NCI-H1092 (cell line): ENCODE measurements at places on chromosomes 7 and 10.

DNA sequence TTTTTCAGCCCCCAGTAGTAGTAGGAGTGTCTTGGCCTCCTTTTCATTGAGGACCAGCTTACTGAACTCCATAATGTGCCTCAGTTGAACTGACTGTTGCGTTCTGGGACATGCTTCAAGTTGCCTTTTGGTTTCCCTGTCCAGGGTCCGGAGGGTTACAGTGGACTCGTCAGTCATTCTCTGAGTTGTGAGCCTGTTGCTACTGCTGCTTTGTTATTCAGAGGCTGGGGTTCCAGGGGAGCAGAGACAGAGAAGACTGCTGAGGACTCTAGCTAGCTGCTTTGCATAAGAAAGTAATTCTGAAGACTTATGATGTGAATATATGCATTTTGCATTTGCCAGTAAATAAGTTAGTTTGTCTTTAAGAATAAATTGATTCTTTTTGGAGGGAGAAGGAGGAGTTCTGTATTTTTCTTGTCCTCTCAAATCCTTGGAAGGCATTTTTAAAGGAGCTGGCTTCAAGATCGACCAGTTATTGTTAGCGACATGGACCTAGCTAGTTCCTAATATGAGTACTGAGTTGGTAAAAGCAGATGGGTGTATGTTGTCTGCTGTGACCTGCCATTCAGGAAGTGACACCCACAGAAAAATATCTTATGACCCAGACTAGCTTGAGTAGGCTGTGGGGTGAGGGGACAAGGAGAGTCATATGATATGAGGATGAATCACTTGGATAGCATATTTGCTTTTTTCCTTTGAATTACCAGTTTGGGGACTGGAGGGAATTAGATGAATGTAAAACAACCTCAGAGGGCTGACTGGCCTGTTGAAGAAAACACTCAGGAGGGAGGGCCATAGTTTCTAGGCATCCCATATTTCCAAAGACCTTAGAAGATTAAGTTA lies 8.3 kb downstream of the PI4K2A start:
- no peak for DNase-seq

- DNase-seq: no peak
Observed at GRCh38 chr10:77622889-77623291, 14.7 kb downstream of the KCNMA1 start.

DNA sequence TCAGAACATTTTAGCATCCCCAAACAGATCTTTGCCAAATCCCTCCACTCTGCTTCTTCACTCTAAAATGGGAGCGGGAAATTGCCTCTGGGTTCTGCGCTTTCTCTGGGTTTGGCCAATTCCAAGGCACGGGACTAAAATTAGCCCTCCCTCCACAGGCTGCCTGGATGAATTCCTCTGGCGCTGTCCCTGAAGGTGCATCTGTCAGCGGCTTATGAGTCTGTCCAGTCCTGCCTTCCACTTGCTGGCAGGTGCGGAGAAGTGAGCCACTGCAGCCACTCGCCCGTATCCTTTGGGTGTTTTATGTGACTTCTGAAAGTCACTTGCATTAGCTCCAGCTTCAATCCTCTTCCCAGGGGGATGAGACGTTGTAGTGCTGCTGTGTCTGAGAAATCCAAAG lies 121.6 kb downstream of the SH2D4B start:
- DNase-seq: no peak

GRCh38 chr10:63798599-63799498 lies 277.6 kb downstream of the REEP3 start:
- no peak for DNase-seq

DNA sequence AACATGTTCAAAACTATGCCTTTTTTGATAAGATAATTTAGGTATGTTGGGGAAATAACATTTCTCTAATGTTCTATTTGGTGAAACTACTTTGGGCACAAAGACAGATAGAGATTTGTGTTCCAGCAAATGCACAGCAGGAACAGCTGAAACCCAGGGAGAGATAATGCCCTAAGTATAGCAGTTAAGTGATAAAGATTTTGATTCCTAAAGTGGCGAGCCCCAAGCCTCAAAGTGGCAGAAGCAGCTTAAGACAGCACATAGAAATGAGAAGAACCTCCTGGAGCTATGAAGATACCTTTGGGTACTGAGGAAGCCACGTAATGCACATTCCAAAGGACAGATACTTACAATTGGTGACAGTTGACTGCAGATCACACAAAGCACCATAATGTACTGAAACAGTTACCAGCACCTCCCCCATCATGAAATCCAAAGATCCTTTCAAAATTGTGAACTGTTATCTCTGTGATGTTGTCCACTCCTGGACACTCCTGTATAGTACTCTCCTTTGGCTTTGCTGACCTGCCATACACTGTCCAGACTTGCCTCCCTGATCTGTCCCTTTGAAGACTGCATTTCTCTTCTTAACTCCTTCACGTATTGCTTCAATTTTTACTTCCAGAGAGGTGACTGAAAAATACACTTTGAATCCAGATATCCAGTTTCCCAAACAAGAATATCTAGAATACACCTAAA lies 62.9 kb downstream of the CHRM2 start:
- no peak for DNase-seq

DNA sequence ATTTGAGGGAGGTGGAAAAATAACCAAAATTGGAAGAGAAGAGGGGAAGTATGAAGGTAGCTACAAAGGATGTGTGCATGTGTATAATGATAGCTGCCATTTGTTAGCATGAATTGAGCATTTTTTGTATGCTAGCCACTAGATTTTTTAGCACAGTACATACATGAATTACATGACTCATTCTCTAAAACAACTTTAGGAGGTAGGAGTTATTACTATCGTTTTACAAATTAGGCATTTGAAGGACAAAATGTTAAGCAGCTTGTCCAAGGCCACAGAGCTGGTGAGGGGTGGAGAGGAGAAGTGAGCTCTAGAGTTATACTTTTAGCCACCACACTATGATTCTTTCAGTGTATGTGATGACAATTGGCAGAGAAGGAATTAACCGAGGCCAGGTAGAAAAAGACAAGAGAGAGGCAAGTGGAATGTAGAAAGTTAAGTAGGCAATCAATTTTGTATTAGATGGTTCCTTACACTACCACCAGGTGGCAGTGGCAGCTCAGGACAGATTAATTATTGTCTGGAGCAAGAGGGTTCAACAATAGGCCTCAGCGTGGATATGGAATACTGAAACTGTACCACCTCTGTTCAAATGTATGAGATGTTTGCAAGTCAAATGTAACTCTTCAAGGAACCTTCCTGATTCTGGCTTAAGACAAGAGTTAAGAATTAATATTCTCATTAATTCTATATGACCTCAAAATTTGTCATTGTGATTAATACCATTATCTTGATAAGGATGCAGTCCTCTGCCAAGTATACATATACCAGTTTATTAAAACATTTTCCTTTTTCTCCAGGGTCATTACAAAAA lies 128.0 kb downstream of the MBL2 start:
- DNase-seq: no peak

GRCh38 chr7:135206941-135207391 lies 4.4 kb downstream of the WDR91 start:
- DNase-seq: no peak

- DNase-seq: no peak
Observed at GRCh38 chr7:85773116-85773728, 586.4 kb upstream of the SEMA3D start.

- no peak for DNase-seq
Observed at GRCh38 chr10:69272624-69273023, 5.7 kb upstream of the HK1 start.

DNA sequence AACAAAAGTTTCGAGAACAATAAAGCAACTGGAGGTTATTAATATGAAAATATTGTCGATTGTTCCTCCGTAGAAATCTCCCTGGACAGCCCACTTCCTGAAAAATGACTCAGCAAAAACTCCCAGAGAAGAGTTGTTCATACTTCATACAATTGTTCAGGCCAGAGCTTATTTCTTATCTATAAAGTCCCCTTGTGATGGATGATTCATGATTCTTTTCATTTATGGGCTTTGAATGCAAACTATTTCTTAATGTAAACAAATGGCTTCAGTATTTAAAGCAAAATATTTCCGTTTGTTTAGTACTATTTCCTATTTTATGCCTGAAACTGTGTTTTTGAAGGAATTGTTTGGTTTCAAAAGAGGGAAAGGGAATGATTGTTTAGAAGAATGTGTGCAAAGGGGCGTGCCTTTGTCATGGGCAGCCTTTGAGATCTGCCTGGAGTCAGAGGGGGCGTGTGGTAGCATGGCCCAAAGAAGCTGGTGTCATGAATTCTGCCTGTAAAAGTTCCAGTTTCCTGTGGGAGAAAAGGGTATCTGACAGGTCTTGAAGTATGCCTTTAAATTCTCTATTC lies 26.2 kb upstream of the EXOC6 start:
- no peak for DNase-seq

DNA sequence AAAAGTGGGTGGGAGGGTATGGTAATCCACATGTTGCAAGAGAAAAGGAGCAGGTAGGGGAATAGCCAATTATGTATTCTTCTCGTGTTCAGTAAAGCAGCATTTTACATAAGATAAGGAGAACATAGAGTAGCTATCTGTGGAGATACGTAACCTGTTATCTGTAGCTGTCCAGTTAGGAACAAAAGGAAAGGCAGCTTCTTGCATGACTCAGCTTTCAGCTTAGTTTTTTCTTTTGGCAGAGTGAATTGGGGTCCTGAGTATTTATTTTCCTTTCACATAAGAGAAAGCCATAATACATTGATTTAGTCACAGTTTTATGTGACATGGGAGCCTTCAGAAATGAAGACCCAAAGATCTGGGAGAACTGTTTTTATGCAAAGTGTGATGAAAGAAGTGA lies 116.7 kb upstream of the IMMP2L start:
- no peak for DNase-seq

DNA sequence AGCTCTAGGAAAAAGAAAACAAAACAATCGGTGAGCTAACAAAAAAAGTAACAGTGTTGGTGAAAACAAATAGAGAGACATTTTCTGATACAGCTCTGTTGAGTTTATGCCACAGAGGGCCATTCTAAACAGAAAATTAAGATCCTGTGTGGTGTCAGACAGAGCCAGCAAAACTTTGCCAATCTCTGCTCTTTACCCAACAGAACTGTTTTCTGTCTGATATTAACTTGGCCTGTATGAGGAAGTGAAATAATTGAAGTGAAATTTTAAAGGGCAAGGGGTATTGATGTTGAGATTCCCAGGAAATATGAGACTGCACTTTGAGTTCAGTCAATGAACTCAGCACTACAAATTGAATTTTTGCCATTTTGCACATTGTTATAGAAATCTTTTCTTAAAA lies 101.0 kb downstream of the AOAH start:
- no peak for DNase-seq

GRCh38 chr7:151376218-151376902 lies 33.5 kb downstream of the WDR86 start:
- no peak for DNase-seq

DNA sequence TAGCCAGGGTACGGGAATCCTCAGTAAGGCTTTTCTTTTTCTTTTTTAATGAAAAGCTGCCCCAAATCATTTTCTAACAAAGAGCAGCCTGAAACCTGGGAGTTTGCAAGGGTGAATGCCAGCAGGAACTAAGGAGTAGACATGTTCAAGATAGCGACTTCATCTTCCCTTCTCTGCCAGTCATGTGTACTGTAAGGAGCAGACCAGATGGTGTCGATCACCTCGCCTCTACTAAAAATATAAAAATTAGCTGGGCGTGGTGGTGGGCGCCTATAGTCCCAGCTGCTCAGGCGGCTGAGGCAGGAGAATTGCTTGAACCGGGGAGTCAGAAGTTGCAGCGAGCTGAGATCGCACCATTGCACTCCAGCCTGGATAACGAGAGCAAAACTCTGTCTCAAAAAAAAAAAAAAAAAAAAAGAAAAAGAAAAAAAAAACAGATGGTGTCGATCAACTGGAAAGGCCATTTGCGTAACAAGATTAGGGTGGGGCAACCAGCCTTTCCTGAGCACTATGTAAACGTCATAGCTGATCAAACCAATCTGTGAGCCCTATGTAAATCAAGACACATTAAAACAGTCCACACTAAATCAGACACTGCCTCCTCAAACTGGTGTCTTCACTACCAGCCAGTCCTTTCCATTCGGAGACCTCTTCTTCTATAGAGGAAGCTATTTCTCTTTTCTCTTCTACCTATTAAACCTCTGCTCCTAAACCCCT lies 33.8 kb downstream of the NOLC1 start:
- DNase-seq: no peak

DNA sequence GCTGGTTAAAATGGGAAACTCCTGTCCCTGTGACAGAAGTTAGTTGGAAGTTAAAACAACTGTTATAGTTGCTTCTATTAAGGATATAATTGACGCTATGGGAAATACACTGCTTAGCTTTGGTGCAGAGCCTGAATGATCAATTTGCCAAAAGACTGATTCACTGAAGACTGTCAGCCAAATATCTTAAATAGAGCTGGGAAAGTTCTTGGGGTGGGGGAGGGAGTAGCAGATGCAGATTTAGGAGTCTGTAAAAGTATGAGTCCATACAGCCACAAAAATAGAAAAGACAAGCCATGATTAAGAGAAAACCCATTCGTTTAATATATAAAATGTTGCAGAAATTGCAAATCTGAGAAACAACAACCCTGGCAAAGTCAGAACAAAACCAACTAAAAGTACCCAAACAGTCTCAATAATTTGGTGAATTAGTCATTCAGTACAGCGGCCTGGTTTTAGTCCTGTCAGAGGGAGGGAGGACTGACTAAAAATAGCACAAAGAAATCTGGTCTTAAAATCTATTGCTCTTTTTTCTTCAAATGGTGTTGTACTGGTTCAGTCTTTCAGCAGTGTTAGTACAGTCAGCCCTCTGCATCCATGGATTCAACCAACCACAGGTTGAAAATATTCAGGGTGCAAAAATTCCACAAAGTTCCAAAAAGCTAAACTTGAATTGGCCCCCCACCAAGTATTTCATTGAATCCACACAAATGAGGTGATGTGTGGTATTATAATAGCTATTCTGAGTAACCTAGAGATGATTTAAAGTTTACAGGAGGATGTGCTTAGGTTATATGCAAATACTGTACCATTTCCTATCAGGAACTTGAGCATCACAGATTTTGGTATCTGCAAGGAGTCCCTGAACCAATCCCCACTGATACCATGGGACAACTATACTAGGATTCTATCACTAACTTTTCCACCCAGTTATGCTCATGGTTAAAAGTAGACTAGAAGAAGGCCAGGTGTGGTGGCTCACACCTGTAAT lies 30.0 kb downstream of the STK17A start:
- no peak for DNase-seq

GRCh38 chr7:36157527-36158320 lies 4.7 kb downstream of the EEPD1 start:
- no peak for DNase-seq
